ENCODE measurements at places on chromosomes 5 and 9.
A peak's percentile ranks its signal among the peaks of the same experiment; 100 is the strongest.

- DNase-seq = no peak
Observed at GRCh38 chr5:127839496-127840197, 136.5 kb downstream of the CCDC192 start.

DNA sequence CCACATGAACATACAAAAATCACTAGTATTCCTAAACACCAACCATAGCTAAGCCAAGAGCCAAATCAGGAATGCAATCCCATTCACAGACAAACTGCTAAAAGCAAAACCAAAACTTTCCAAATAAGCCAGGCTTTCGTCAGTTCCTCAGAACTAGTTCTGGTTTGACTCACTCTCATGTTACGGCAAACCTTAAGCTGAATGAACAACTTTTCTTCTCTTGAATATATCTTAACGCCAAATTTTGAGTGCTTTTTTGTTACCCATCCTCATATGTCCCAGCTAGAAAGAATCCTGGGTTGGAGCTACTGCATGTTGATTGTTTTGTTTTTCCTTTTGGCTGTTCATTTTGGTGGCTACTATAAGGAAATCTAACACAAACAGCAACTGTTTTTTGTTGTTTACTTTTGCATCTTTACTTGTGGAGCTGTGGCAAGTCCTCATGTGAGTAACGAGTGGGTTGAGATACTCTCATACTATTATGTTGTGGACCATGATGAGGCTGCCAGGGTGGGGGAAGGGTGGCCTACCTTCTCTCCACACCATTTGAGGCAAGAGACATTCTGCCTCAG lies at the start of gene PDCD1LG2:
PDCD1LG2 (plus strand) TSS at position 172 of the 572 bp plus-strand sequence. CDS start 12,016 bp downstream, outside the sequence.
- no peak for DNase-seq

DNA sequence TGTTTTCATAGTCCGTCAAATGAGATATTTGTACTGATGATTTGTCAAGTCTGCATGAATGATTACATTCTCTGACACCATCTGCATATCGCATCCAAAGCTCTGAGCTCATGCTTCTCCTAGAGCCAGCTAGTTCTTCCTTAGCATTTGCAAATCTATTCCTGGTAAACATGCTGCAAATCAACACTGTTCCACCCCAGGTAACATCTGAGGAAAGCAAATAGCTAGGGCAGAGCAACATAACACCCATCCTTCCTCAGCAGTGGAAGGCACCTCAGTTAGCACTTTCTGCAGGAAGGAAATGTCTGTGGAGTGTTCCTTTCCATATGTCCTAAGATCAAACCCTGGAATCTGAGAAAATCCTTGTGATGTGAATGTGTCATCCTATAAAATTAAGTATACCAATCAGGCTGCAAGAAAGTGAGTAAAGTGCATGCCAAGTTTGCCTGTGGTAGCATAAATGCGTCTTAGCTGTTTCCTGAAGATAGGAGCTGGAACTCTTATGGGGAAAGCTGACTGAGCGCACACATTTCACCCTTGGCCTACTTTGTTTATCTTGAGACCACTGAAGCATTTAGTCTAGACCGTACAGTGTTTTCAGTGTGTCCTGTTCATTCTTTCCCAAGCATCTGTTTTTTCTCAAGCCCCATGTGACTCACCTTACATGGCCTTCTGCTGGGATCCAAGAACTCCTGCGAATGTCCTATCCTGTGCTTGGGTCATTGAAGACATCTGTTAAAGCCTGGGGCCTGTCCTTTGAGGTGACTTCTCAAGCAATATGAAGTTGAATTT lies 50.9 kb upstream of the STARD4 start:
- DNase-seq = no peak

- DNase-seq = peak; percentile 96
Observed at GRCh38 chr5:7815892-7816534, 34.9 kb downstream of the CFAP90 start.

DNA sequence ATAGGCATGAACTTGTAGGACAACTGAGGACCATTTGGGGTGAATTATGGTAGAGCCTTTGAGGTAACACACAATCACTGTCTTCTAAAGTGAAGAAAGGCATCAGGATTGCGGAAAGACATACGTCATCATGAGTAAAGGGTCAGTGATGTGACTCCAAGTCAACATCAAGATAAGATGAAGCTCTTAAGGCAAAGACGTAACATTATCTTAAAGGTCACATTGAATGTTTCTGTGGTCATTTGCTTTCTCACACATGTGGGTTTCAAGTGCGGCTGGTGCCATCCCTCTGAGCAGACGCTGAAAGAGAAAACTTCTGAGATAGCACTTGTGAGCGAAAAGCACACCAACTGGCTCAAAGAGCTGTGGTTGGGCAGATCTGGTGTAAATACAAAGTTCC lies 63.3 kb upstream of the GRAMD2B start:
- no peak for DNase-seq

GRCh38 chr5:176386491-176386890 lies 1.9 kb downstream of the NOP16 start:
- no peak for DNase-seq

DNA sequence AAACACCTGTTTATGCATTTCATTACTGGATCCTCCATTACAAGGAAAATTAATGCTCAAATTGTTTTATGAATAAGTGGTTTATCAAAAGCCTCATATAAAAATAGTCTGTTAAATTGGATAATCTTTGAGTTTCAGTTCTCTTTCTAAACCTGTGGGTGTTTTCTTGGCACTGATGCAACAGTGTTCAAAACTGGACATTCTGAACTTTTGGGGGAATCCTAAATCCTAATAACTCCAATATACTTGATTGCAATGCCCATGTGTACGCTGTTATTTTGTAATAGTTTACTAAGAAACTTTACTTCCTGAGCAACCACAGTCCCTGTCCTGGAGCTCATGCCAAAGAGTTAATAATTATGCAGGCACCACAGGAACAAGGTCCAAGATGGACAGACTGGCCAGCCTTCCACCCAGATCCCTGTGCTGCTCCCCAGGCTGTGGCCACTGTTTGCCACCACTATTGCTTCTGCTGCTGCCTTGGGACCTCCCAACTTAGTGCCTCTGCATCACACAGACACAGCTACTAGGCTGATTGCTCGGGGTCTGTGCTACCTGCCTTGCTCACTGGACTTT lies 14.0 kb downstream of the IRGM start:
- no peak for DNase-seq

DNA sequence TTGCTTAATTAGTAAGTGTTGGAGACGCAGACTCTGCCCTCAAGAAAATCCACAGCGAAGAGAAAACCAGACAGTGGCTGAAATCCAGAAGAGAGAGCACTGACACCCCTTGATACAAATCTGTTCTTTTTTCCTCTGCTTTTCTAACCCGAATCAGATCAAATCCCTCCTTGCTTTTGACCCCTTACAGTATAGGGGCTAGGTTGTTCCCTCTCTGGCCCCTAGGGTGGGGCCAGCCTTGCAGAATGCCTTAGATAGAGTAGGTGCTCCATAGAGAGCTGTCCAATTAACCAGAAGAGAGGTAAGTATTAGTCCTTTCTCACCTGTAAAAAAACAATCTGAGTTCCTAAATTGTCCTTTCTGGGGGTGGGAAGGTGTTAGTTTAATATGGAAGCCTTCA lies 10.1 kb downstream of the C1QTNF2 start:
- no peak for DNase-seq

- DNase-seq = peak; percentile 4
Observed at GRCh38 chr9:135079018-135079417, 8.4 kb upstream of the OLFM1 start.

DNA sequence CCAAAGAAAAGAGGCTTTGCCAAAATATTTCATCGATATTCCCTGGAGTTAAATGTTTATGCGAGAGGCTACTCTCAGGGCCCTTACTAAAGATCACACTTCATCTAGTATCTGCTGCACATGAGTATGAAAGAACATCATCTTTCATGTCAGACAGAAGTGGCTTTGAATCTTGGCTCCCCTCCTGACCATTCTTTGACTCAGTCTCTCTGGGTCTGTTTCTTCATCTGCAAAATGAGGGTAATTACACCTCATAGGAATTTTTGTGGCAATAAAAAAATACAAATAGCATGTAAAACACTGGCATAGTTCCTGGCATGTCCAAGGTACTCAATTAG lies 58.1 kb downstream of the SLIT3 start:
- no peak for DNase-seq

DNA sequence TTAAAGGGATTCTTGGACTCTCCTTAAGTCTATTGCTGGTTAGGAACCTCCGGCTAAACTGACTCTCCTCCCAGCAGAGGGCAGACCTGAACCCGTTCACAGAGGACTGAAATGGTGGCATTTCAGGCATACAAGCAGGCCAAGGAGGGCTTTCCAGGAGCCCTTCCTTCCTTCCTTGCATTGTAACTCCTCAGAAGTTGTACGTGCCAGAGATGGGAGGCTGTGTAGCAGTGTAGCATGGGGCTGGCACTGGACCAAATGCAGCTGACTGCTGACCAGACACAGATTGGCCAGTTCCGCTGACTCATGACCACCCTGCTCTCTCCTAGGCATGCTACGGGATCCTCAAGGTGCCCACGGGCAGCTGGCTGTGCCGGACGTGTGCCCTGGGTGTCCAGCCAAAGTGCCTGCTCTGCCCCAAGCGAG lies 36.4 kb downstream of the JADE2 start:
- peak; percentile 54 for DNase-seq

Measured in glutamatergic neuron (in vitro differentiated cells).